ENCODE measurements at places on chromosomes 11 and 22.

GRCh38 chr11:105899772-105900171, 122.3 kb downstream of the MSANTD4 start:
- no peak for DNase-seq

DNA sequence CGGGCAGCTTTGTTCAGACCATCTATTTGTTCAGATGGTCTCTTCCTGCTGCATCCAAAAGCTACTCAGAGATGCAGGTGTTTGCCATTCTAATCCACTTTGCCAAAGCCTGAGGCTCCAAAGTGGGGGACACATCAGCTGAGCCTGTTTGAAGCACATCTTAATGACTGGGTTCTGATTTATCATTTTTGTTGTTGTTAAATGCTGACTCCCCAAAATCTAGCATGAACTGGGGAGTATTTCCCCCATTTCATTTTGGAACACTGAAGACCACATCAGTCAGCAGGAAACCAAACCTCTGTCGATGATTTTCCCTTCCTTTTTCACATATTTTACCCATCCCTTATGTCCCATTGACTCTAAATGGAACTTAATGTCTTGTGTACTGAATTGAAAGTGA, 262.6 kb downstream of the NTM start:
- no peak for DNase-seq

DNA sequence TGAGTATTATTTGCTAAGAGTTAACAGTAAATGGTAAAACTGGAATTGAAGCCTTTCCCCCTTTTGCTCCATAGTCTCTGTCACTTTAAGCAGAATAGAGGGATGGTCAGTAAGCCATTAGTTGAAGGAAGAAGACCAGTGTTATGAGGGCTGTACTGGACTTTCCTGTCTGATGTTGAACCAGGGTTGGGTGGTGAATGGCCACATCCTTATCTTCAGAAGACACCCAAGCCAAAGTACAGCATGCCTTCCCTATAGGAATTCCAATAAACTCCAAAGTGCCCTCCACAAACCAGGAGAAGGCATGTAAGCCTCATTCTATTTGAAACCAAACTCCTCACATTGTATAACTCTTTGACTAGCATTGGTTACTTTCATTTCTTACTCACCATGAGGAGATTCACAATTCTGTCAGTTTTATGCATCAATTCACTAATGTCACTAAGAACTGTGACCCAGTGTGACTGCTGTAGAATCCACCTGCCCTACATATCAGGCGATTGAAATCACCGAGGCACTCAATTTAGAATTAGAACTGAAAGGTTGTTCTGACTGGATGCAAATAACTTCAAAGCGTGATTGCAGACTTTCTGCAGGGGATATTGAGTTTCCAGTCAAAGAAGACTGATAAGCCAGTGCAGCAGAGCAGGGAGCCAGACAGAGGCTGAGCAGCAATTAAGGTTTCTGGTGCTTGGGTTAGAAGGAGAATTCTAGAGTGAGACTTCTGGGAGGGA, 107.1 kb upstream of the DDI1 start:
- no peak for DNase-seq

DNA sequence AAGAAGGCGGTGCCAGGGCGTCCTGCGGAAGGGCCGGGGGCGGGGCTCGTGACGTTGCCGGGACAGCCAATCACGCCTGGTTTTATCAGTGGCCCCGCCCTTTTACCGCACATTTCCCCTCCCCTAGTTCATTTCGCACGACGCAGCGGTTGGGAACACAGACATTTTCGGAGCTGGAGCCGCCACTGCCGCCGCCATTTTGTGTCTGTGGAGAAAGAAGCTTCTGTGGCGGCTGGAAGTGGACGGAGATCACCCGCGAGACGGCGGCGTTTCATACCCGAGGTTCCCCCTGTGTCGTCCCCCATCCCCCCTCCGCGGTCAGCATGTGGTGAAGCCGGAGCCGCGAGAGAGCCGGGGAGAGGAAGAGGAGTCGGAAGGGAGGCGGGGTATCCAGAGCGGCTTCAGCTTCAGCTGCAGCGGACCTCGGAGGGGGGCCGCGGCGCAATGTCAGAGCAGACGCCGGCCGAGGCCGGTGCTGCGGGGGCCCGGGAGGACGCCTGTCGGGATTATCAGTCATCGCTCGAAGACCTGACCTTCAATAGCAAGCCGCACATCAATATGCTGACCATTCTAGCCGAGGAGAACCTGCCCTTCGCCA, at the start of gene PCF11:
Gene PCF11 (plus strand): TSS at position 136 of the 598 bp plus-strand sequence. CDS start 309 bp downstream, at position 445.
- DNase-seq = no peak

GRCh38 chr11:125451400-125452124, 44.5 kb downstream of the FEZ1 start:
- DNase-seq = no peak

DNA sequence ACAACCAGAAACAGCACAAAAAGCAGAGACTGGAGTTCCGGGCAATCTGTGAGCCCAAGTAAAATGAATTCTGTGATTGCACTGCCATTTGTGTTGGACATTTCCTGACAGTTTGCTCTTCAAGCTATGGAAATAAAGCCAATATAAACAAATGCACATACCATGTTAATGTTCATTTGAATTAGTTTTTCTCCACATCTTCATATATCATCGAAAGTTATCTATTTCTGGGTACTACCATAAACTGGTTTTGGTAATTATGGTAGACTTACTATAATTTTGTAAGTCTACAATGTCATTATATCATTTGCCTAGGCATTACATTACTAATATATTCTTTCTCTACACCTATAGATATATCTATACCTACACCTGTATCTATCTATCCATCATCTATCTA, at the start of gene OR5M11:
Gene OR5M11 (minus strand): TSS at position 101 of the 400 bp plus-strand sequence. CDS start 0 bp downstream, at position 101.
- no peak for DNase-seq

DNA sequence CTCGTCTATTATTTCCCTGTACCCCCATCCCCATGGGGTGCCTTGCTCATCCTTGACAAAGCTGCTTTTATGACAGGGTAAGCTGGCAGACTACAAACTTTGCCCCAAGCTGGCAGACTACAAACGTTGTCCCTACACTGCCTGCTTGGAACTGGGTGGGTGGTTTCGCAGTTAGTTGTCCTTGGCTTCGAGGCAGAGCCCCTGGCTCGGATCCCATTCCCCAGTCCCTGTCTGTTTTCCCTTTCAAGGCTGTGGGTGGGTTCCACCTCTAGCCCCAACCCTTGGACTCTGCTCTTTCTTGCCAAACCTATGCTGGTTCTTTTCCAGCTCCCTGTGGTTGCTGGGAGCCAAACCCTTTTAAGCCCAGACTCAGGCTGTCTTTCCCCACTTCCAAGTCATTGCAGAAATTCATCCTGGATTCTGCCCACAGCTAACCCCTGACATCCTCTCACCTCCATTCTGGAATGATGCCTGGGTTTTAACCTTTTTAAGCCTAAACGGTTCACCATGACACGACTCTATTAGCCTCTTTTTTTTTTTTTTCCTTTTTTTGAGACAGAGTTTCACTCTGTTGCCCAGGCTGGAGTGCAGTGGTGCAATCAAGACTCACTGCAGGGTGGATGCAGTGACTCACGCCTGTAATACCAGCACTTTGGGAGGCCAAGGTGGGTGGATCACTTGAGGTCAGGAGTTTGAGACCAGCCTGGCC, 9.2 kb upstream of the RBM14 start:
- DNase-seq = no peak
